G401 (cell line): ENCODE measurements at places on chromosomes 6 and 20.
A peak's percentile ranks its signal among the peaks of the same experiment; 100 is the strongest.

DNA sequence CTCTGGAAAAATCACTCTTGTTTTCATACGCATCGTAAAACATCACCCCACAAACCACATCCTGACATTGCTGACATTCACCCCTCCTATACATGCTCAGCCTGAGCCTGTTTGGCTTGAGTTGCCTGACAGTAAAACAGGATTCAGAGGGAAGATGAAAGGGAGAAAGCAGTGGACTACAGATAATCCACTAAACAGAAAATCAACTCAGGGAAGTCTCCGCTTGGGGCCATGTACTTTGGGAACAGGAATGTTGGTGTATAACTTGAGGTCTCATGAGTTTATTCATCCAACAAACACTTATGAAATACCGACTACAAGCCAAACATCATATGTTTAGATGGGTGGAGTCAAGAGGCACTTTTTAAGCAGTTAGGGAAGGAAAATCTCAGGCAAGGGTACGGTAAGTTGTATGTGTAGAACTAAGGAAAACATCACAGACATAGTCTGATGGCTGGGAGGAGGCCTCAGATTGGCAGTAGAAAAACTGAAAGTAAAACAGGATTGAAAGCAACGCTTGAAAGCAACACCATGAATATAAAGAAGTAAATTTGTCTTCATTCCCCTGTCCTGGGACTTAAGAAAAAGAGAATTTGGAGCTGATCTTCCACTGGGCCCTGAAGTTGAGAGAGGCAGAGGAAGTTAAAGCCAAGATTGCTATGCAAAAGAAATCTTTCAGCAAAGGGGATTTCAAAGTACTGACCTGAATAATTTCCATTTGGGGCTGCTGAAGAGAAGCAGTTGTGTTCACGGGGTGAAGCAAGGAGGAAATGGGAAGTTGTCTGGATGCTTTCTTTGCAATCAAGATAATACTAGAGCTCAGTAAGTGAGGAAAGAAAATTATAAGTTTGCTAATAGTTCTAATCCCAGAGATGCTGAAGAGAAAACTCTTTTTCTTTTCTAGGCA lies 28.8 kb downstream of the PDE7B start:
- no peak for DNase-seq

GRCh38 chr6:66605011-66605410 lies 898.0 kb upstream of the EYS start:
- DNase-seq = no peak

DNA sequence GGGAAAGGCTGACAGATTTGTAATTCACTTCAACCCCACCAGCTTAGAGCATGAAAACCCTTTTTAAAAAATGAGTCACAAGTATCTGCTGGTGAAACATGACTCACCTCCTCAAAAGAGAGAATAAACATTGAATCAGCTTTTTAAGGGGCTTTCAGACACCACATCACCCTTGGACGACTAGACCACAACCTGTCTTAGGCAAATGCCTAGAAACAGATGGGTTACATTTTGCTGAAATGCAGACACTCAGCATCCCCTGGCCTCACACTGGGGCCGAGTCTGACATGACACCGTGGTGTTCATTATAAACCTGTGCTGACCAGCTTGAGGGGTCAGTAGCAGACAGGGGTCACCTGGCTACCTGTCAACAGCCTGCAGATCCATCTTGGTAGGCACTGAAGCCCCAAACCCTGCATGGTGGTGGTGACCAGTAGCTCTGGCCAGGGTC lies 175.3 kb upstream of the CST7 start:
- no peak for DNase-seq

DNA sequence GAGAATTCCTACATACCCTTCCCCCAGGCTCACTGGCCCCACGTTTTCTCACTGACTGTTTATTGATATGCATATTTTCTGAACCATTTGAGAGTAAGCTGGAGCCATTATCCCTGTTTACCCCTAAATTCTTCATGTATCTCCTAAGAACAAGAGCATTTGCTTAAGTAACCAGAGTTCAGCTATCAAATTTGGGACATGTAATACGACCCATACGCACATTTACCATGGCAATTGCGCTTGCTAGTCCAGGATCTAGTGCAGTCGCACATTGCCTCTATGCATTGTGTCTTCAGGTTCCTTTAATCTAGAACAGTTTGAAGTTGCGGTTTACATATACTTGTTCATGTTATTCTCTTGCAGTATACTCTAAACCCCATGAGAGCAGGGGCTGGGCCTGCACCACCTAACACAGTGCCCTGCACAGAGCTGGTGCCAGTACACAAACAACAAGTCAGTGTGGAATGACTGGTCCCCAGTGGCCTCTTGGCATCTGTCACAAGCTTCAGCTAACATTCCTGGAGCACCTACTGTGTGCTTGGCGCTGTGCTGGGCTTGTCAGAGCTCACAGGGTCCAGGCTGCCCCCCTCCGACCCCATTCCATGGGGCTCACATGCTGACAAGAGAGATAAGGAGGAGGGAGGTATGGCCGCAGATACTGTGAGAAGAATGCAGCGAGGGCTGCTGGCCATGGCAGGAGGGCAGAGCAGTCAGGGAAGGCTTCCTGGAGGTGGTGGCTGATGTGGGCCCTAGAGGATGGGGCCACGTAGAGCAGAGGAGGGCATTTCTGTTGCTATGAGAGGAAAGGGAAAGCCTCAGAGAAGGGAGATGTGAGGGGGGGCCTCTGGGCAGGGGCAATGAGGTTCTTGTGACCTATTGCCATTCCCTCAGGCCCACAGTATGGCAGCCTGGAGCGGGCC lies 28.1 kb downstream of the SPDEF start:
- DNase-seq = no peak

DNA sequence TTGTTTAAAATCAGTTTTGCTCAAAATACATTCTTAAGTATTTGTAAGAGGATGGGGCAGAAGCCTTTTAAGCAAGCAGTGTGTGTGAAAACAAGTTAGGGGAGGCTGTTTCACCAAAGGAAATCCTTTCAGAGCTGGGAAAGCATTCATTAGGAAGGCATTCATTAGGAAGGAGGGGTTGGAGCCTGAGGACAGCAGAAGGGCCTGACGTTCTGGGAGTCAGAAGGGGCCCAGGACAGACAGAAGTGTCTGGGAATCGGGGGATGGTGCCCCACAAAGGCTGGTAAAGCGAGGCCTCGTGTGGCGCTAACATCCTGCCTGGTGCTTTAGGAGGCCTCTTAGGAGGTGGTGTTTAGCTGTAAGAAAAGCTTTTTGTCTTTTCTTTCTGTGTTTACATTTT lies 80.6 kb upstream of the NXT1 start:
- DNase-seq = no peak

GRCh38 chr6:158514176-158514575 lies 45.7 kb upstream of the TMEM181 start:
- no peak for DNase-seq

- no peak for DNase-seq
Observed at GRCh38 chr20:725491-725890, 42.8 kb downstream of the SLC52A3 start.

DNA sequence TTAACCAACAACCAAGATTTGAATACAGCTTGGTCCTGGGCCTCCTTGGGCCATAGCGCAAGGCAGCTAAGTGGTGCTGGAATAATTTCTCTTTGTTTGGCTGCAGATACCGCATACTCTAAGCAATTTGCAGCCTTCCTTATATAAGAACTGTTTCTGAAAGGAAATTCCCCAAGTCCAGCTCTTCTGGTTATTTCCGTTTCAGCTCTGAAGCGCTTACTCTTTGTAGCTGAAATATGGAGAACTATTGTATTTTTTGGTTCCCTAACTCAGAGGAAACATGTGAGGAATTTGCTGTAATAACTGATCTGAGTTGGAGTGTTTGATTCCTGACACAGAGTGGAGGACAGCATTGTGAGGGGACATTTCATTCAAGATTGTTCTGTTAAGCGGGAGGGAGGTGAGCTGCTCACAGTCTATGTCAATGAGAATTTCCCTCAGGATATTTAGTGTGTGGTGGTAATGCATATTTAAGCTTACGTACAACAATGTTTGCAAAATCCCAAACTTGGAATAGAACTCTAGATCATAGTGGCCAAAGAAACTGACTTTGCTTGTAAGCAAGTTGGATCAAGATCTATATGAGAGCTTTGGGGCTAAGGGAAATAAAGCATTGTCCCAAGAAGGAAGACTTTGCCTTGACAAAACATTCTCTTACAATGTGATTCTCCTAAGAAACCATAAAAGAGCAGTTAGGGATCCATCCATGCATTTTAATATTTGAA lies 576.6 kb upstream of the FLRT3 start:
- peak; percentile 13 for DNase-seq

DNA sequence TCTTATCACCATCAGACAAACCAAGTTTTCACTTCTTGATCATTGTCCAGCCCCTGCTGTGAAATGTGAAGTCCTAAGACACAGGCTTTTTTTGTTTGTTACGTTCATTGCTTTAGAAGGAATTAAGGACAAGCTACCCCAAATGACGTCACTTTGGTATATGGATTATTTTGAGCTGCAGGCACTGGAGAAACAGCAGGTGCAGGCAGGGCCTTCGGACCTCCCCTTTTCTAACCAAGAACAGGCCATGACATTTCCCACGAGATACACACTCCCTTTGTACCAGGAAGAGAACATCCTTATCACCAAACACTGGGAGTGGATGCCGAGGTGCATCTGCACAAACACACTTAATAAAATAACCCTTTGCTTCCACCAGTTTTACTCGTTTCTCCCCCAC lies 418.0 kb upstream of the SULF2 start:
- DNase-seq = no peak

DNA sequence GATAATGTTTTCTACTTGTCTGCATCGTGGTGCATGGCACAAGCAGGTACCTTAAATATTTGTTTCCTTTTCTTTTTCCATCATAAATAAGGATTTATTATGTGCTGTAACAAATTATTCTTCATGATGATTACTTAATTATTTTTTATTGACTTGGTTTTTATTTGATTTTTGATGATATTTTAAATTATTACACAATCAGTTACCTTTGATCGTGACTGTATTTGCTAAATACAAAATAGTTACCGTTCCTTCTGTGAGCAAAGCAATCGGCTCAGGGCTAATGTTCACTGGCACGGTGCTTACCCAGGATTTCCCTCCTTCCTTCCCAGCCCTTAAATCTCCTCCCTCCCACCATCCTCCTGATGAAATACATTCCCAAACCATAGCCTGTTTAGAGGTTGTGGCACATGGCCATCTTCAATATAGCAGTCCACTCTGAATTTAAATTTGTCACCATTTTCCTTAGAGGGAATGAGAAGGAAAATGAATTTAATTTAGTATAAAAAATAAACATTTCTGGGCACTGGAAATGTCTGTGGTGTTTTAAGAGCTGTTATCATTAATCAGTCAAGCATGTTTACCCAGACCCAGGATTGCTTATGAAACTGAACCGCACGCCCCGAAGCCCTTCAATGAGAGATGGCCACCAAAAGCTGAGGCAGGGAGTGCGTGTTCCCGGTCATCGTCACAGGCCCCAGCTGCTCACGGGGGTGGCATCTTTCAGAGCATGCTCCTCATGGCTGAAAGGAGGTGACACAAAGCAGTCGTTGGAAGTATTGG lies 23.0 kb upstream of the EXOC2 start:
- no peak for DNase-seq

- DNase-seq = no peak
Observed at GRCh38 chr6:169885131-169885530, 133.7 kb downstream of the ERMARD start.

DNA sequence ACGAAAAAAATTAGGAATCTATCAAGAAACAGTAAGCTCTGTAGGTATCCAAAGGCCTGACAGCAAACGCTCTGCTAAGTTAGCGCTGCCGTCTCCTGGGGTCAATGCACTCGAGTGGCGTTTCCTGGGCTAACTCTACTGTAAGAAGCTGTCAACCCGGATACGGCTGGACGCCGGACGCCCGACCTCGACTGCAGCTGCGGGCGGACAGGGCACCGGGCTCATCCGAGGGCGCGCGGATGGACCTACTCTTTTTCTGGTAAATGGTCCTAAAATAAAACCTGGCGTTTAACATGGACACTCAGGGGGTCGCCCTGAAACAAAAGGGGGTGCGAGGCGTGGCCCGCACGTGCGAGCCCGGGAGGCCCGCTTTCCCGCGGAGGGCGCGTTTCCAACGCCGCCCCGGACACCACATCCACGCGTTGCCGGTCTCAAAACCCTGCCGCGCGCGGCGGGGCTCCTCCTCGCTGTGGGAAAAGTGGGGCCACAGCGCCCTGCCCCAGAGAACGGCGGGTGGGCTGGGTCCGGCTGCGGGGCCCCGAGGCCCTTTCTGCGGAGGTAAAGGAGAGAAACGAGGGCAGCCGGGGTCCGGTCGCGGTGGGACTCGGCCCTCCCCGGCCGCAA lies 537 bp downstream of the TCP1 start:
- DNase-seq = no peak

GRCh38 chr6:53737746-53738145 lies 57.1 kb upstream of the LRRC1 start:
- no peak for DNase-seq

DNA sequence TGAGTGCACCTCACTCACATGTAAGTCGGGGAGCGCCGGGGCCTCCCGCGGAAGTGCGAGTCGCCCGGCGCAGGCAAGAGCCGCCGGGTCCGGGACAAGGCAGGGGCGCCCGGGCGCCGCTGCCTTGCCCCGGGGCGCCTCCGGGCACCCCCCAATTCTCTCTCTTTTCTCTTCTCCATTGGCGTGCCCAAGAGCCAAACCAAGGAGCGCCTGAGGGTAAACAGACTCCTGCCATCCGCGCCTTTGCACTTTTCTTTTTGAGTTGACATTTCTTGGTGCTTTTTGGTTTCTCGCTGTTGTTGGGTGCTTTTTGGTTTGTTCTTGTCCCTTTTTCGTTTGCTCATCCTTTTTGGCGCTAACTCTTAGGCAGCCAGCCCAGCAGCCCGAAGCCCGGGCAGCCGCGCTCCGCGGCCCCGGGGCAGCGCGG lies 36.8 kb downstream of the GNAS start:
- DNase-seq = no peak

- DNase-seq = no peak
Observed at GRCh38 chr20:5513975-5514516, 197.3 kb upstream of the PROKR2 start.

- DNase-seq = peak; percentile 57
Observed at GRCh38 chr6:16819752-16820151, 58.5 kb upstream of the ATXN1 start.

DNA sequence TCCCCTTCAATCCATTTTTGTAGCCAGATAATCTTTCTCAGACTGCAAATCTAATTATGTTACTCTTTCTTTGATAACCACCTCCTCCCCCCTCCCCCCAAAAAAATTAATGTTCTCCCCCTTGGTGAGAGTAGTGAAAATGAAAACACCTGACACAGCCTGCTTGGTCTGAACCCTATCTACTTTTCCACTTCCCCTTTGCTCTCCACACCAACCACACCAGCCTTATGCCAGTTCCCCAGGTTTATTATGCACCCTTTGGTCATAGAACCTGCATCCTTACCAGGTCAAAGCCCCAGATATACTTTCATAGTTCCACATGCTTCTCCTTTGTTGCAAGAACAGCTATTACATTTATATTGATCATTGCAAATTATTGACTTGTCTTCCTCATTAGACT lies 19.4 kb downstream of the PFDN4 start:
- DNase-seq = no peak

GRCh38 chr6:154806804-154807203 lies 73.6 kb downstream of the SCAF8 start:
- DNase-seq = no peak

- no peak for DNase-seq
Observed at GRCh38 chr6:157568702-157569101, 187.7 kb downstream of the ZDHHC14 start.

- no peak for DNase-seq
Observed at GRCh38 chr6:31473780-31474761, 23.9 kb upstream of the MICB start.
